ENCODE measurements at places on chromosomes 7 and 10.

GRCh38 chr10:729213-729612 lies 39.7 kb upstream of the DIP2C start:
- DNase-seq: no peak

DNA sequence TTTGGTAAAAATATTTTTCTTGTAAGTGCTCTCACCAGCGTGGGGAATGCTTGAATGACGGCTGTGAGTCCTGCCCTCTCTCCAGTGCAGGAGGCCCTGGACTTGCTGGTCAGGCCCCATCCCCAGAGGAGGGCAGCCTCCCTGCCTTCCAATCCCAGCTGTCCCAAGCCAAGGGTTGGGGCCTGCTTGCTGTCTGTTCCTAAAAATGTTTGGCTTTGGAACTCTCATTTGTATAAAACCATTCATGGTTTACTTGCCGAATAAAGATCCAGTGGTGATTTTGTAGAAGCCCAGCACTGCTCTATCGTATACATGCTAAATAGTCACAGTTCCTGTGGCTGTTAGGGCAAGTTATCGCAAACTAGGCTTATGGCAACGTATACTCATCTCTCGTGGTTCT lies 121.7 kb downstream of the GLRX3 start:
- no peak for DNase-seq

- peak; percentile 96 for DNase-seq
Measured at GRCh38 chr10:76119515-76119914, 688.1 kb downstream of the LRMDA start.

GRCh38 chr10:95264227-95265051 lies 26.4 kb downstream of the PDLIM1 start:
- DNase-seq: no peak

DNA sequence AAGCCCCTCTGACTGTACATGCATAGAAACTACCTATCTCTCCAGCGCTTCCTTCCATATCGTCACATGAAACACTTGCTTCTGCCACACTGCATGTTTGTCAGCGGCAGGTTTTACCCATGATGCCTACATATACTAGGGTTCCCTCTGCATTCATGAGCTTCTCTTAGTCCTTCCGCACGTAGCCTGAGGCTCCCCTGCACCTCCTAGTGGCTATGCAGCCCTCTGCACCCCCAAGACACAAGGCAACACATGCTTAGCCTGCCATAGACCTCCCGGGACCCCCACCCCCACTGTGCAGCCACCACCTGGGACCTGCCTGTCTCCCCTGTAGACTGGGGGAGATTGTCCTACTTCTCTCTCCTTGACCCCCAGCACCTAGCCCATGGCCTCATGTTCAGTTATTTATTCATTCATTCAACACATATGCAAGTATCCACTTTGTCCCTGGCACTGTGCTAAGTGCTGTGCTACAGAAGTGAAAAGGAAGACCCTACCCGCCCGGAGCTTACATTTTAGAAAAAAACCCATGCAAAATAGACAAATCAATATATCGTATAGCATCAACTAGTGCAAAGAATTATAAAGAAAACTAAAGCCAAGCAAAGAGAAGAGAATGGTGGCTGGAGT lies 23.5 kb downstream of the TMEM273 start:
- peak; percentile 48 for DNase-seq

DNA sequence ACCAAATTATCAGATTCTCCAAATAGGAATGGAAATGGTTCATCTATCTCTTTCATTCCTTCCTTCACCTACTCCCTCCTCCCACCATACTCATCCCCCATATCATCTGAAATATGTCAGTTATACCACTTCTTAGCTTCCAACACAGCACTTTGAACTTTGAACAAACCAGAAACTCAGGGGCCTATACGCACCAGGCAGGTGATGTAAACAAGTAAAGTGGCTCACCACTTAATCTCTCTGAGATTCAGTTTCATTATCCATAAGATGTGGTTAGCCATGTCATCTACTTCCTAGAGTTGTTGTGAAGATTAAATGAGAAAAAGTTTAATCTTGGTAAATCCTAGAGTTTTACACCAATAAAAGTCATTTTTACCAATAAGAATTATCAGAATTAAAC lies 65.9 kb upstream of the LRRN3 start:
- DNase-seq: no peak

DNA sequence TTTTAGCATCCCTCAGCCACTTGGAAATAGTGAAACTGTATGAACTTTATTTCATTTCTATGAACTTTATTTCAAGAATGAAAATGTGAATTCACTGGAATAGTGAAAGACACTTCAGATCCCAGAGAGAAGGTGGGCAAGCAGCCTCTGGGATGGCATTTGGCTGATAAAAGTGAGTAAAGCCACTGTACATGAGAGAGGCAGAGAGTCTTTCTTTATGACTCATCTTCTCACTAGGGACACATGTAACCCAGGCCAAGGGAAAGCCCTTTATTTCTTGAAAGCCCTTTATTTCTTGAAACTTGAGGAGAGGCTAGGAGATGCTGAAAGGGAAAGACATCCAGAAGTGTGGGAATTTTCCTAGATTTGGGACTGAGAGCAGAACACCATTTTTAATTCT lies 148.9 kb upstream of the SMIM30 start:
- DNase-seq: no peak

DNA sequence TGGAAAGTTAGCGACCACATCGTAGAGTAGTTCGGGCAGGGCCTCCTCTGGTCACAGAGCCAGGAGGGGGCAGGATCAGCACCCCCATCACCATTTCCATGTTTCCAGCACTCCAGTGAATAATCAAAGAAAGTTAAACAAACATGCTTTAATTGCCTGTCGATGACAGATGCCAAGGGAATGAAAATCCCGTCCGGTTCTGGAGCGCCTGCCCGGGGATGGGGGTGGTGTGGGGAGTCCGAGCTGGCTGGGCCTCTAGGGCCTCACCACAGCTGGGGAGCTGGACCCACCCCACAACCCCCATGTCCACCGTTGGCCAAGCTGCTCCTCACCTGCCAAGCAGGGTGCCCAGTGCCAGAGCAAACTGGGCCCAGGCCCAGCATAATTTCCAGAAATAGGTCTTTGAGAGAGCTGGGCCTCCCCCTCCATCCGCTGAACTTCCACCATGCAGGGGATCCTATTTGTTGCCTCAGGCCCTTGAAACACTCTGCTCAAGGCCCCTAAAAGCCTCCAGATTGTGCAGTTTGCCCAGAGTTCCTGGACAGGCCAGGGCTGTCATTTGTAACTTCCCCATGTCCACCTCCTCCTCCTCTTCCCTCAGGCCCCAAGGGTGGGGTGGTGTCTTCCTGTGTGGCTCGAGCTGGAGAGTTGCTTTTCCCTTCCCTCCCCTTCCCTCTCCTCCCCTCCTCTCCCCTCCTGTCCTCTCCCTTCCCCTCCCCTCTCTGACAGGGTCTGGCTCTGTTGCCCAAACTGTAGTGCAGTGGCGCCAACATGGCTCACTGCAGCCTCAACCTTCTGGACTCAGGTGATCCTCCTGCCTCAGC lies 101.0 kb downstream of the MYL10 start:
- peak; percentile 9 for DNase-seq

DNA sequence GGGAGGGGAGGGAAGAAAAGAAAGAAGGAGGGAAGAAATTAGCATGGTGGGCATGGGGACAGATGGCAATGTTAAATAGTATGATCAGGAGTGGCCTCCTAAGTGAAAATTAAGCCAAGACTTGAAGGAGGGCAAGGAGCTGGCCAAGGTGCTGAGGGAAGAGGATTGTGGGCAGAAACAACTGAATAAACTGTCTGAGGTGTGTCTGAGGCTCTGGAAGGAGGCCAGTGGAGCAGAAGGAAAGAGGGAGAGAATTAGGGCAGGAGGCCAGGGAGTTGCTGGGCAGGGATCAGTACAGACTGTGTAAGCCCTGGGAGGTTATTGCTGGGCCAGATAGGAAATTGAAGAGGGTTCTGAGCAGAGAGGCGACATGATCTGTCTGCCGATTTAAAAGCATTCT lies 40.6 kb upstream of the VKORC1L1 start:
- peak; percentile 33 for DNase-seq

- no peak for DNase-seq
Measured at GRCh38 chr10:60008816-60009215, 102.5 kb upstream of the CCDC6 start.

GRCh38 chr10:72107325-72108003 lies 19.1 kb upstream of the SPOCK2 start:
- DNase-seq: no peak

DNA sequence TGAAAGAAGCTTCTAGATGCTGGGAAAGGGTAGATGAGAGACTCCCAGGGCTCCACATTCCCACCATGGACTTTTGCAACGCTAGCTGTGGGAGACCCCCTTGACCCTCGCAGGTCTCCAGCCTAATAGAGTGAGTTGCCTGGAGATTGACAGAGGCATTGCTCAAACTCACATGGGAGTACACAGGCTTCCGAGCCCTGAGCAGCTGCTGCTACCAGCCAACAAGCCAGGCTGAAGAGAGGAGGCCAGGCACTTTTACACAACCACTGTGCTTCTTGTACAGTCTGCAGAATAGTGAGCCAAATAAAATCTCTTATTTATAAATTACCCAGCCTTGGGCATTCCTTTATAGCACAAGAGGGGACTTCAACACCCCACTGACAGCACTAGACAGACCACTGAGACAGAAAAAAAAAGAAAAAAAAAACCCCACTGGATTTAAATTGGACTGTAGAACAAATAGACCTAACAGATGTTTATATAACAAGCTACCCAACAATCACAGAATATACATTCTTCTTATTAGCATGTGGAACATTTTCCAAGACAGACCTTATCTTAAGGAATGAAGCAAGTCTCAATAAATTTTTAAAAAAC lies 146.2 kb downstream of the ZFAND4 start:
- DNase-seq: no peak

DNA sequence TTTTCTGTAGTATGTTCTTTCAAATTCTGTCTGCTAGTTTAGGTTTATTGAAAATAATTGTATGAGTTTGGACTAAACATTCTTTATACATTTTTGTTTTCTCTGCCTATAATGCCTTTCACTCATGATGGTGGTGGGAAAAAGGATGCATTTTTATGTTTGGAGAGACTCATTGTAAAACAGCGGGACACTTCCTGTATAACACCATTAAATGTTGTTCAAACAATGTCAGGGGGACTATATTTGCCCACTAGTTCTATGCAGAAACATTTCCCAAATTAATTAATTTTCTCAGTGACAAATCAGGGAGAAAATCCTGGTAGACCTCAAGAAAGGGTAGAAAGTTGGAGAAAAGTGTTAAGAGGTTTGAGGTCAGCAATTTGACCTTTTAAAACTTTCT lies 207.7 kb downstream of the MALRD1 start:
- no peak for DNase-seq

GRCh38 chr7:99099499-99100077 lies 44.3 kb downstream of the SMURF1 start:
- DNase-seq: peak; percentile 90

DNA sequence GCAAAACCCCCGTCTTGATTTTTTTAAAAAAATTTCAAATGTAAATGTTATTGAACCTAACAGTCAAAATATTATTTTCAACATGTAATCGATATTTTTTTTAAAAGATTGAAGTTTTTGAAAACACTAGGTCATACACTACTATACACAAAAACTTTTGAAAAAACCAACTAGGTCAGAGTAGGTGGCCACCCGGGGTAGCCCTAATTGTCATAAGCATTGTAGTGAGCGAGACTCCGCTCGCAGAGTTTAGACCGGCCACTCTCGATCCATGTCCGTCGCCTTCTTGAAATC lies 417 bp downstream of the RFC2 start:
- no peak for DNase-seq

DNA sequence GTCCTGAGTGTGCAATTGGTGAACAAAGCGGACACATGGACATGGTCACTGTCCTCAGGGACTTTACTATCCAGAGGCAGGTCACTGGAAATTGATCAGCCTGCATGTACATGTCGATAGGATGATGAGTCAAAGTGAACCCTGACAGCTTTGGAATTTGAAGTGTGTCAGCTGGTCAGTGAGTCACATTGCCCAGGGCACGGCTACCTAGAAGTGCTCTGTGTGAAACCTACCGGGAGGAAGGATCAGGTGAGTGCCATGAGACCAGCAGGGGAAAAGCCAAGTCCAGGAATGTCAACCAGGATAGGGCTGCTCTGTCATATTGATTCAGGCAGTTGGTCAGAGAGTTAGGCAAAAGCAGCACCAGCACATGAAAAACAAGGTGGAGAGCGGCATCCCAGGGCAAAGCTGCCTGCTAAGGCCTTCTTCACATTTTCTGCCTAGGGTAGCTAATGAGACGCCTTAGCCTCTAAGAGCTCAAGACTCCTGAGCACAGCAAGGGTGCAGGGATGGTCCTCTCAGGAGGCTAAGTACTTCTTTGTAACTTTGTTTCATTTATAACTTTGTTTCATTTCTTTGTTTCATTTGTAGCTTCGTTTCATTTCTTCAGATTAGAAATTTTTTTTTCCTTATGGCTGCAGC lies 19.4 kb upstream of the PDCD4 start:
- no peak for DNase-seq

- no peak for DNase-seq
Measured at GRCh38 chr7:92010215-92010614, 69.6 kb downstream of the AKAP9 start.

DNA sequence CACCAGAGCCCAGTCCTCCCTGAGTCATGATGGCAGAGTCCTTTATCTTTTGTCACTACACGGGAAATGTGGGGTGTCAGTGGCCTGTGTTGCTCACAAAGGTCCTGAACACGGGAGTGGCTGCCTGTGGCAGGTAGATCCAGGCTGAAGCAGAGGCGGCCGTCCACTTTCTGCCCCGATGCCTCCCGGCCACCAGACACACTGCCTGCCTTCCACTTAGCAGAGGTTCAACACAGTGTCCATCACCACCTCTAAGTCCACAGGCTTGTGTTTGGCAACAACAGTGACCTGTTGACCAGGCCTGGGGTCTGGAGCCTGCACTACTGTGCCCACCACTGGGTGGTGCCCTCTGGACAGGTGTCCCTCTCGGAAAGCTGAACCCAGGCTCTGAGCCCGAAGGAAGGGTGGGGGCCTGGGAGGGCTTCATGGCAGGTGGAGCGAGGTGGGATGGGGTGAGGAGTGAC lies 49.9 kb upstream of the CAMK2B start:
- DNase-seq: no peak

DNA sequence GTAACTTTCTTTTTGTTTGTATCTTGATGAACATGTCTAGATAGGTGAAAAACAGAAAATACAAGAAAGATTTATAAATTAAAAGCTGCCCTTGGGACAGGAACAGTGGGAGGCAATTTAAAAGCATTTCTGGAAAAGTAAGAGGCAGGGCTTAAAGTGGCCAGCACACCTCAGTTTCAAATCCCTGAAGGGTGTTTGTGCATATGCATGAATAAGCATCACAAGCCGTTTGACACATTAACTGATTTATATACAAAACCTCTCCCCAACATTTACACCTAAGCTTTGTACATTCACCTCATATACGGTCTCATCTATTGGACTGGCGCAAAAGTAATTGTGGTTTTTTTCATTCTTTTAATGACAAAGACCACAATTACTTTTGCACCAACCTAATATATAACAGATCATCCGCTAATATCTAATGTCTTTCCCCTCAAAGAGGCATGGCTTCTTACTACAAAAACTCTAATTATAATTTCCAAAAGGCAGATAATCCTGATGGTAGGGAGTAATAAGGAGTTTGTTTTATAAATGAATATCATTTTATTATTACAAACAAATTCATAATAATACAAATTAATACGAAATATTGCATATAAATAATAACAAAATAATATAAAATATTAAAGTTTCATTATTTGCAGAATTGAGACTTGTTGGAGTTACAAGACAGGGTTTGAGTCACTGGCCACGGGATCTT lies 48.3 kb downstream of the LRGUK start:
- no peak for DNase-seq
